ENCODE measurements at places on chromosomes 2 and 18. TPM values are rescaled to one million over a fixed set of nuclear protein-coding genes. Genes with fewer than 3 reads are reported as not detected.

TTLL4 gene
- 21.9 TPM for total RNA-seq

POTEF gene
- not detected for total RNA-seq

ABCA12 gene
- total RNA-seq: 0.63 TPM

DSG1 gene
- not detected for total RNA-seq

APLF gene
- 7.2 TPM for total RNA-seq

SLC20A1 gene
- total RNA-seq: 60.7 TPM

EML6 gene
- total RNA-seq: 23.8 TPM

SP110 gene
- total RNA-seq: 2.2 TPM

POMC gene
- 2.8 TPM for total RNA-seq

MARS2 gene
- total RNA-seq: 14.1 TPM

C2orf72 gene
- 33.5 TPM for total RNA-seq

CTAGE1 gene
- total RNA-seq: not detected

CMPK2 gene
- 8.1 TPM for total RNA-seq

TRIM43 gene
- total RNA-seq: not detected

CD8B2 gene
- not detected for total RNA-seq

C2orf66 gene
- total RNA-seq: 1.3 TPM

CAPN14 gene
- 4.1 TPM for total RNA-seq

Measured in parietal lobe (tissue), 2 donors.